ENCODE measurements at places on chromosomes 5 and 9.
A peak's percentile ranks its signal among the peaks of the same experiment; 100 is the strongest.

DNA sequence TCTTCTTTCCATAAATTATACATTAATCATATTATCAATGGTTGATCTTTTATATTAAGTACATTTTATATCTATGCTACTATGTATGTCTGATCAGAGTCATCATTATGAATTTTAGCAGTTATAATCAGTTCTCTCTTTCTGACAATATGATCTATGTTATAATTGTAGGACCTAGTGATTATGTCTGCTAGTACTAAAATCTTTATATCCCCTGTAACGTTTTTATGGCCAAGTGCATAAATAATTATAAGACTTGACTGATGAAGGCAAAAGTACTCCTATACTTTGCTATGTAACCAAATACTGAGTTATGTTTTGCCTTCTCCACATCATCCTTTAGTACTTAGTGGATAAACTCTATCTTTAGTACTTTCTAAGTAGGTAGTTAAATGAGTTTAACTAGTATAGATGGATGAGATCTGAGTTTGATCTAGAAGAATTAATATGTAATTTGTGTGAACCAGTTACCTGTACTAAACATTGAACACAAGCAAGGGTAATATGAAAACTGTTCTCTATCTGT is 75.4 kb downstream of the SLF1 start:
- DNase-seq, result no peak

DNA sequence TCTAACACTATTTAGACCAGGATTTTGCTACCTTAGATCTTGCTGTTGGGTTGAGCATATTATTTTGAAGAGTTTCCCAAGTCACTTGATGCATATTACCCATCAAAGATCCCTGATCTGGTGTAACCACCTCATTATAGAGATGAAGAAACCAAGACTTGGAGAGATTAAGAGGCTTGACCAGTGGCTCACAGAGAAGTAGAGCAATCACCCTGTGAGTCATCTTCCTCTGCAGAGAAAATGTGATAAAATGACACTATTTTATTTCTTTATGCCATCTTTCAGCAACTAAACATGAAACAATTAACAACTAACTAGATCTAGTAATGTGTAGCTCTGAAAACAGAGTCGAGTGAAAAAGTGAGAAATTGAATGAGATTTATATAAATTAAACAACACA is 76.1 kb downstream of the KIF4B start:
- peak; percentile 64 for DNase-seq

- no peak for DNase-seq
These were observed 49.9 kb downstream of the FSD1L start for GRCh38 chr9:105497704-105498103.

DNA sequence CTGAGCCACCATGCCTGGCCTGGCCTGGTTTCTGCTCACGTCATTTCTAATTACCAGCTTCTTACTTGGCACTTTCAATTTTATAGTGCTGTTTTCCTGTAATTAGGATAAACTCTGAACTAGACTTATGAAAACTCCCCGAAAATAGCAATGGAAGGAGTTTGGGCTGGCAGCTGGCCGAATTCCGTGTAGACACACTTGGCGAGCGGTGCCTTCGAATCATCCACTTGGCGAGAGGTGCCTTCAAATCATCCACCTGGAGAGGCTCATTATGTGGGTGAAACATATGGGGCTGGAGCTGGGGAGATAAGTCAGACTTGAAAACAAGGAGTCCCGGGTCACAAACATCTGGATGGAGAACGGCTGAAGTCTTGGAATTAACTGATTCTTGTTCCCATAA is 203.7 kb downstream of the ROR2 start:
- DNase-seq, result no peak

DNA sequence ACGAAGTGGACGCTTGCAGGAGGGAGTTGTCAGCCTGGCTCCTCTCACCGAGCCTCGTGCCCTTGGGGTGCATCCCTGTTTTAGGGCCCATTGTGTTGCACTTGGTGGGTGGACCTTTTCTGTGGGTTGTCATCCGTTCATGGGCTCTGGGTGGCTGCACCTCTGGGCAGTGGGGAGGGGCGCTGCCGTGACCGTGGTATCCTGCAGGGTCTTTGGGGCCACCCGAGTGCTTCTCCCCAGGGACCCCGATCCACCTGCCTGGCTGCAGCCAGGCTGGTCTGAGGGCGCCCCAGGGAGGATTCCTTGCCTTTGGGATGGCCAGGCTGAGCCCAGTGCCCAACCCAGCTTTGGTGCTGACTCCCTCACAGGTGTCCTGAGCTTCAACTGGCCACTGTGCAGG is 41.0 kb upstream of the UBAC1 start:
- no peak for DNase-seq

DNA sequence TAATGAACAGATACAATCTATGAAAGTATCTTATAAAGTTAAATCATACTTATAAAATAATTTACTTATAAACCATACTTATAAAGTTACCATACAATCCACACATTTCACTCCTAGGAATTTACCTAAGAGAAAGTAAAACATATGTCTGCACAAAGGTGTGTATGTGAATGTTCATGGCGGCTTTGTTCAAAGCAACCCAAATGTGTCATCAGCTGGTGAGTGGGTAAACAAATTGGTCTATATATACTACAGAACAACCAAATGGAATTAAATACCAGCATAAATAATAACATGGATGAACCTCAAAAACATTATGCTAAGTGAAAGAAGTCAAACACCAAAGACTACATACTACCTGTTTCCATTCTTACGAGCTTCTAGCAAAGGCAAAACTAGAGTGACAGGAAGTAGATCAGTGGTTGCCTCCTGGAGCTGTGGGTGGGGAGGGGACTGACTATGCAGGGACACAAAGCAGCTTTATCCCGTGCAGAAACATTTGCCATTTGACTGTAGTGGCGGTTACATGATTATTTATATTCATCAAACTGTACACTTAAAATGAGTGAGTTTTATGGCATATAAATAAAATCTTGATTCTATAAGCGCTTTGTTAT is 10.6 kb downstream of the TRAF1 start:
- no peak for DNase-seq

DNA sequence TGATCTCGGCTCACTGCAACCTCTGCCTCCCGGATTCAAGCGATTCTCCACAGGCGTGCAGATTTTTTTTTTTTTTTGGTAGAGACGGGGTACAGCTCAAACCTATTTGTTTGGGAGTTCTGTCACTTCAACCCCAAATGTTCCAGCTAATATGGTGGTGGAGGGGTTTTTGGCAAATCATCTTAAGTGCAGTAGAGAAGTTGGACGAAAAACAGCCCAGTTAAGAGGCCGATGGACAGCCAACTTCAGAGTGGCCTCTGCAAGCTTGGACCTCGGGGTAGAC is 756 bp upstream of the PRR7 start:
- no peak for DNase-seq

- peak; percentile 46 for DNase-seq
These were observed 163.2 kb downstream of the LPAR1 start for GRCh38 chr9:110874963-110875674.

- DNase-seq, result no peak
These were observed 396.9 kb downstream of the AGTPBP1 start for GRCh38 chr9:85344901-85345300.

GRCh38 chr9:14354201-14354600 is 40.3 kb upstream of the NFIB start:
- no peak for DNase-seq

DNA sequence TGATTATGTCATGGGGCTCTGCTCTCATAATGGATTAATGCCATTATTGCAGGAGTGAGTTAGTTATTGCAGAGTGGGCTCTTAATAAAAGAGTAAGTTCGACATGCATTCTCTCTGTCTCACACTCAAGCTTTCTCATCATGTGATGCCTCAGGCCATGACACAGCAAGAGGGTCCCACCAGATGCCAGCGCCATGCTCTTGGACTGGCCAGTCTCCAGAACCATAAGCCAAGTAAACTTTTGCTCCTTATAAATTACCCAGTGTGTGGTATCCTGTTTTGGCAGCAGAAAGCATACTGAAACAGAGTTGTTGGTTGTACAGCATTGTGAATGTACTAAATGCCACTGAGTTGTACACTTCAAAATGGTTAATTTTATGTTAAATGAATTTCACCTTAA is 138.1 kb downstream of the MYO10 start:
- no peak for DNase-seq

DNA sequence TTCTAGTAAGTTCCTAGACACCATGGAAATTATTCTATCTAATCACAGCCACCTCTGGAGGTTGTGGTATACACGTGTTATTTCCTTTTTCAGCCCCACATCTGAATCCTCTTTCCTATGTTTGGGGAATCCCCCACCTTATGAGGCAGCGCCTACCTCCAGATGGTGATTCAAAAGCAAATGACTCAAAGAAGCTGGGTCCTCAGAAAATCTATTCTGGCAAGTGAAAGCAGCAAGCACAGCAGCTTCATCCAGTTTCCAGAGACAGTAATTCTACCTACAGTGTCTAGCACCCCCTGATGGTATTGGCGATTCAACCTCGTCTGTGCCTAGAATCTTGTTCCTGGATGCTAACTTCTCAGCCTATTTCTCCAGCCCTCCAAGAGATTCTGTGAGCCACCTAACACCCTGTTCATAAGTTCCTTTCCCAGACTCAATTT is 43.0 kb downstream of the STRBP start:
- DNase-seq, result peak; percentile 29

DNA sequence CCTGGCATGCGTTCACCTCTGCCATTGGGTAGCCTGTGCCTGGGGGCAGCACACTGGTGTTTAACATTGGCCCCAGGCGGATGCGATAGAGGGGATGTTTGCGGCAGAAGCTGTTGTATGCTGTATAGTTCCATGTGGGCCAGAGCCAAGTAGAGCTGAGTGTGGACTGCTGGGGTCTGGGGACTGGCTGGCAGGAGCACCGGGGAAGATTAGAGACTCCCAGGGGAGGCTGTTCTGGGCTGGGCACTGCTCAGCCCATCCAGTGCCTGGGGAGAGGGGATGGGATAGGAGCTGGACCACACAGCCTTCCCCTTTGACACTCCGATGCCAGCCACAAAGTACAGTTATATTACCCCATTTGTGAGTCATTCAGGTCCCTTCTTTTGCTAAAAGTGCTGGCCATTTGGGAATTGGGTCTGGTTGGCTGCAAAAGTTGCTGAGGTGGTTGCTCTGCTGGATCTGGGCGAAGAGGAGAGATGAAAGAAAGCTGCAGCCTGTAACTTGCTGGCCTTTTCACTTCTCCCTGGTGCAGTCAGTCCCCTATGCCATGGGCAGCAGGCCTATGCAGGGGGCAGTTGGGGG is 73.8 kb downstream of the RGS3 start:
- DNase-seq, result no peak

- no peak for DNase-seq
These were observed at the start of gene PANK3 for GRCh38 chr5:168578538-168579487. TSS of gene PANK3 (minus strand) at chr5:168579368. CDS start at chr5:168579283, 85 bp downstream.

- no peak for DNase-seq
These were observed 87.8 kb upstream of the SLC1A1 start for GRCh38 chr9:4402501-4402900.
